Natural killer cell treated with Interleukin-12 subunit alpha and Interleukin-12 subunit beta and Interleukin-15 and Interleukin-18, amount 100 ng/mL, for 72 hours (primary cell): ENCODE measurements at places on chromosomes 7 and 10. TPM values are rescaled to one million over a fixed set of nuclear protein-coding genes. Genes with fewer than 3 reads are reported as not detected.

DNA sequence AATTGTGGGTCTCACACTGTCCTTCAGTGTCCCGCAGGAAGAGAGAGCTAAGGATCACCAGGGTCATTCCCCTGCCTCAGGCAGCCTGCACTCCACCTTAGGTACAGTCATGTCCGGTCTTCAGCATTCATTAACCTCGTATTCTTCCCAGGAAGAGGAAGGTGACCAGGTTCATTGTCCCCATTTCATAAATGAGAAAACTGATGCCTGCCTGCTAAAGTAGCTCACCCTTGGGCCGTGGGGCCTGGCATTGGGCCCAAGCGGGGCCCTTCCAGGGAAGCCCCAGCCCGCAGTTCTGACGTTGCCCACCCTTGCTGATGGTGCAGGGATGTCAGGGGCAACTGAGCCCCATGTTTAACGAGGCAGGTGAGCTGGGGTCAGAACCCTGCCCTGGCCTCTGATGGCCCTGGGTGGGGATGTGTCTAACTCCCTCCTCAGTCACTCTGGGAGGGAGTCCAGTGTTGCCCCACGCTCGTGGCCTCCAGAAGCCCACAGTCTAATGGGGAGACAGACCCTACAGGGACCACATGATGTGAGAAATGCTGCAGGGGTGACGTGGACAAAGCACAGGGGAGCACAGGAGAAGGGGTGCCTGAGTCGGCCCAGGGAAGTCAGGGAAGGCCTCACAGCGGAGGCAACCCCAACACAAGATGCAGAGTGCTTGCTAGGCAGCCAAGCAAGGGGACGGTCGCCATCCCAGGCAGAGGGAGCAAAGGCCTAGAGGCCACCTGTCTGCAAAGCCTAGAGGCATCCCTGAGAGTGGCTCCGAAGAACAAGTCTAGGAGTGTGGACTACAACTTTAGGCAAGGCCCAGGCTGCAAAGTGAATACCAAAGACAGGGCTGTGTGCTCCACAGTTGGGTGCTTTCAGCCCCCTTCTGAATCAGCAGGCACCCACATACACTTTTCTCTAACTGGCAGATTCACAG lies 25.1 kb downstream of the DDIT4 start:
- no peaks in the 10 kb centered on the region for H3K36me3 ChIP-seq
- no peak overlapping the region for H3K4me3 ChIP-seq
- H3K4me1 ChIP-seq = peaks cover 50% of the 10 kb centered on the region

GRCh38 chr10:4813496-4813895 lies 12.5 kb upstream of the AKR1E2 start:
- no peaks in the 10 kb centered on the region for H3K36me3 ChIP-seq
- no peak overlapping the region for H3K27ac ChIP-seq
- no peaks in the 10 kb centered on the region for H3K4me1 ChIP-seq
- H3K27me3 ChIP-seq = peaks cover 10% of the 10 kb centered on the region
- no peak overlapping the region for H3K4me3 ChIP-seq

DNA sequence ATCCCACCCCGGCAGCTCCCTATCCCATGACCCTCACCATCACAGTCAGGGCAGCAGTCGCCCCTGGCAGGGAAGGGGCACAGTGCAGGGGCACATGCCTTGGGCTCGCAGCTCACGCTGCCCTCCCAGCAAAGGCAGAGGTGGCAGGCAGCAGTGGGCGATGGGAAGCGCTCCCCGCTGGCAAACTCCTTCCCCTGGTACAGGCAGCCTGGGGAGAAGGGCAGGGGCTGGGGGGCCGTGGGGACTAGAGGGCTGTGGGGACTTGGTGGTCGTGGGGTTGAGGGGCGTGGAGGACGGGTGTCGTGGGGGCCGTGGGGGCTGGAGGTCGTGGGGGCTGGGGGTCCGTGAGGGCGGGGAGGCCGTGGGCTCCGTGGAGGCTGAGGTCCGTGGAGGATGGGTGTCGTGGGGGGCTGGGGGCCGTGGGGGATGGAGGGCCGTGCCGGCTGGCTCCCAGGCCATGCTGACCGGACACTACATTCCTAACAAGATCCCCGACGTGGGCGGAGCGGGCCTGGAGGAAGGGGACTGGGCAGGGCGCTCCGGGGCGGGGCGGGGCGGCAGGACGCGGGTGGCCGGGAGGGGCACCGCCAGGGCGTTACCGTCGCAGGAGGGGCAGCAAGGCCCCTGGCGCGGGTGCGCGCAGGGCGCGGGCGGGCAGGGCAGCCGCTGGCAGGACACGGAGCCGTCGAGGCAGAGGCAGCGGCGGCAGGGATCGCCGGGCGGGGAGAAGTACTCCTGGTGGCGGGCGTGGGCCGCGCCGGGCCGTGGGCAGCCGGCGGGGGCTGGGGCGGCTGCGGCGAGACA lies 20.0 kb downstream of the KCP start:
- peaks cover 11% of the 10 kb centered on the region for H3K27me3 ChIP-seq
- no peak overlapping the region for H3K27ac ChIP-seq
- no peaks in the 10 kb centered on the region for H3K4me1 ChIP-seq
- no peak overlapping the region for H3K4me3 ChIP-seq
- no peaks in the 10 kb centered on the region for H3K36me3 ChIP-seq
- no peak for DNase-seq

- peaks cover 6% of the 10 kb centered on the region for H3K4me1 ChIP-seq
- no peaks in the 10 kb centered on the region for H3K27me3 ChIP-seq
- H3K27ac ChIP-seq = peak overlapping the region; percentile 56
- H3K36me3 ChIP-seq = no peaks in the 10 kb centered on the region
These were observed 12.9 kb downstream of the BAG3 start for GRCh38 chr10:119663866-119664698.

DNA sequence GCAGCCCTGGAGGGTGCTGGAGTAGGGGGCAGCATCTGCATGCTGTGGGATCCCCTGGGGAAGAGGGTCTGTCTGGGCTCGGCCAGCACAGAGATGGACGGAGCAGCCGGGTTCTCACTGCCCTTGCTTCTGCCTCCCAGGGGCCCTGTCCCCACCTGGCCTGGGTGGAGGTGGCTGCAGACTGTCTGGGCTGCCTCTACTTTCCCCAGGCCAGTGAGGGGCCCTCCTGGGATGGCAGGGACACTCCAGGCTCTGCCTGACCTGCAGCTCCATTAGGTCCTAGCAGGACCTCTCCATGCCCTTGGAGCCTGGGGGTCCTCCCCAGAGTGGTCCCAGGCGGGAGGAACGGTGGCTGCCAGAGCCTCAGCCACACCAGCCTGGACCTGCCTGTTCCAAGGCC lies 63.7 kb downstream of the PWWP2B start:
- DNase-seq = no peak
- no peak overlapping the region for H3K4me3 ChIP-seq
- no peaks in the 10 kb centered on the region for H3K36me3 ChIP-seq
- H3K4me1 ChIP-seq = peaks cover 4% of the 10 kb centered on the region
- no peak overlapping the region for H3K27ac ChIP-seq
- H3K27me3 ChIP-seq = no peaks in the 10 kb centered on the region

DNA sequence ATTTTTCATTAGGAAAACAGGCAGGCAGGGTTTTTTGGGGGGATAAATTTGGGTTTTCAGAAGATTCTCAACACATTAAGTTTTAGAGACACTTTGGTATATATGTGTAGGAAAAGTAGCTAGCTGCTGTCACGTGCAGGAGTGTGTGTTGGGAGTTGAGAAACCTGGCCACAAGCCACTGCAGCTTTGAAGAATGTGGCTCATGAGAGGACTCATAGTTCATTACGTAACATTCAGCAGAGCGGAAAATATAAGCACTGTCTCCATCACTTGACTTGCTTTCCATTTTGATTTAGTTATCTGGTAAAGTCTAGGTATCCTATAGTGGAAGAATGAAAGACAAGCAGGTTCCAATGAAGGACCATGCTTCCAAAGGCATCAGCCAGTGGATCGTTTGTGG lies 31.2 kb downstream of the SMNDC1 start:
- H3K27me3 ChIP-seq = peaks cover 25% of the 10 kb centered on the region
- H3K4me1 ChIP-seq = peaks cover 18% of the 10 kb centered on the region
- peak; percentile 62 for DNase-seq
- H3K4me3 ChIP-seq = no peak overlapping the region
- no peaks in the 10 kb centered on the region for H3K36me3 ChIP-seq
- H3K27ac ChIP-seq = no peak overlapping the region

GRCh38 chr10:86354761-86355540 lies 11.6 kb downstream of the GRID1 start:
- no peak overlapping the region for H3K27ac ChIP-seq
- DNase-seq = no peak
- H3K4me3 ChIP-seq = no peak overlapping the region
- H3K4me1 ChIP-seq = peaks cover 8% of the 10 kb centered on the region

GRCh38 chr10:92822964-92823363 lies 25.4 kb upstream of the EXOC6 start:
- H3K36me3 ChIP-seq = no peaks in the 10 kb centered on the region
- peaks cover 13% of the 10 kb centered on the region for H3K4me1 ChIP-seq
- no peak overlapping the region for H3K4me3 ChIP-seq
- no peak for DNase-seq
- H3K27me3 ChIP-seq = peaks cover 6% of the 10 kb centered on the region

DNA sequence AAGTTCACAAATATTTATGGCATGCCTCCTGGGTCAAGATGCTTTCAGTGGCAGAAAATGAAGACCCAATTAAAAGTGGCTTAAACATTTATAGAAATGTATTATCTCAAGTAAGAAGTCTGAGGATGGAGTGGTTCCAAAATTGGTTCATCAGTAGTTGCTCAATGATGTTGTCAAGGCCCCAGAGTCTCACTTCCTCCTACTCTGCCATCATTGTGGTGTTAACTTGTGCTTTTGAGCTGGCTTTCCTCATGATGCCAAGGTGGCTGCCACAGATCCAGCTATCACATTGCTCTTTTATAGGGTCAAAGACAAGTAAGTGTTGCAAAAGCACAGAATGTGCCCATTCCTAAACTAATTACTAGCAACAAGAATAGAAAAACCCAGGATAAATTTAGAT lies 404.6 kb upstream of the NRP1 start:
- no peak for DNase-seq
- H3K4me3 ChIP-seq = no peak overlapping the region
- H3K36me3 ChIP-seq = no peaks in the 10 kb centered on the region
- H3K27me3 ChIP-seq = peaks cover 4% of the 10 kb centered on the region

- no peak overlapping the region for H3K27ac ChIP-seq
- H3K27me3 ChIP-seq = no peaks in the 10 kb centered on the region
- no peaks in the 10 kb centered on the region for H3K4me1 ChIP-seq
These were observed 14.7 kb upstream of the ZNF107 start for GRCh38 chr7:64651203-64651602.

DNA sequence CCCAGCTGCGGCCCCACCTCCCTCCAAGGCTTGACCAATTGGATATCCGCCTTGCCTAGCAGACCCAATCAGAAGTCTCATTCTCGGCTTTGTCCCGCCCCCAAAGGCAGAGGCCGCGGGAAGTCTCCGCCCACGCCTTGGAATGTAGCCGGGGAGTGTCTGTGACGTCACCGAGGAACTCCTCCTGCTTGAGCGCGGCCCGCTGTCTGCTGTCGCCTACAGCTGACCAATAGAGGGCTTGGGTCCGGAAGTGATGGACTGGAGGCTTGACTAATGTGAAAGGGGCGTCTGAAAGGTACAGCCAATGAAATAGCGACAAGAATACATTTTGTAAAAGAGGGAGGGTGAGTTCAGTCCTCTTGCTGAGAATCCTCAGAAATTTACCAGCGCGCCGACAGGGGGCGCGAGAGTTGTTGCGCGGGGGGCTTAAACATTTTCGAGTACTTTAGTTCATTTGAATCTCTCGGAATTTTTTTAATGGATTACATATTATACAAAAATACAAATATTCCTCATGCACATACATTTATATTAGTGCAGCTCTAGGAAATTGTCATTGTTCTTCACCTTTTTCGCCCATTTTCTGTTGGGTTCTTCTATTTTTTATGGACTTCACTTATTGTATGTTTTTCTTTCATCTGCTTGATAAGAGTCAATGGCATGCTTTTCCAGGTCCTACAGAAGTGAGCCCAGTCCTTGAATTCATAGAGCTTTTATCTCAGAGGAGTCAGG lies 376 bp upstream of the CREB3L2 start:
- H3K4me1 ChIP-seq = peaks cover 32% of the 10 kb centered on the region
- peak; percentile 99 for DNase-seq
- no peaks in the 10 kb centered on the region for H3K27me3 ChIP-seq
- H3K4me3 ChIP-seq = peak overlapping the region; percentile 96

GRCh38 chr7:150962553-150963399 lies 15.3 kb downstream of the KCNH2 start:
- no peak overlapping the region for H3K4me3 ChIP-seq
- no peak for DNase-seq
- H3K36me3 ChIP-seq = no peaks in the 10 kb centered on the region
- H3K4me1 ChIP-seq = no peaks in the 10 kb centered on the region

- no peaks in the 10 kb centered on the region for H3K27me3 ChIP-seq
- no peak overlapping the region for H3K4me3 ChIP-seq
- H3K4me1 ChIP-seq = no peaks in the 10 kb centered on the region
These were observed 13.7 kb upstream of the ZNF786 start for GRCh38 chr7:149104214-149104613.

DNA sequence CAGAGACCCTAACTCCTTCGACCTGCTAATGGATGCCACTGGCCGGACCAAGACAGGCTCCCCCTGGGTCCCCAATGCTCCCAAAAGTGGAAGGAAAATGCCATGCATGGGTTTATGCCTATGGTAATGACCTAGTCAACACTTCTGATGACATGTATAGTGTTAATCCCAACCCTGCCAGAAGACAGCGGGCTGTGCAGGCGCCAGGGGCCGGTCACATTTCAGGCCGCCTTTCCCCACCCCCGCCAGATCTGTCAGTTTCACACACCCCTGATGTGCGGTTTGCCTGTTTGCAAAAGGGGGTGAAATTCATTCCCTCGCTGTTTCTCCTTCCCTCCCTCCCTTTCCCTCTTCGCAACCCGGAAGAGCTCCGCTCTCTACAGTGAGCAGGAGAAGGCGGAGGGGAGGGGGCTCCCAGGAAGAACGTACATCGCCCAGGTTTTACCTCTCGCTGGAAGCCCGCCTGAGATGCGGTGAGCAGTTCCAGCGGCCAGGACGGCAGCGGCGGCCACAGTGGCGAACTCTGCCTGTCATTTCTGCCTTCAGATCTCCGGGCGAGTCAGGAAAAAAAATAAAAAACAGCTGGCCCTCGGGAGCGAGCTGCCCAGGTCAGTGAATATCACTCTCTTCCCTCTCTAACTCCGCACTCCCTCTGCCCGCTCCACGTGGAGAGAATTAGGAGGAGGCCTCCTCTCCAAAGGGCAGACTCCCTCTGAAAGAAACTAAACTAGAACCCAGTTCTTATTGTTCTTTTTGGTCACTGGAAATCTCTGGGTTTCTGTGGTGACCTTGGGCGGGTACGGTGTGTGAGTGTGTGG lies 9.4 kb upstream of the GATA3 start:
- H3K27ac ChIP-seq = no peak overlapping the region
- DNase-seq = no peak
- H3K4me3 ChIP-seq = peak overlapping the region; percentile 59
- H3K4me1 ChIP-seq = peaks cover 43% of the 10 kb centered on the region

The BBS9 gene
- 17.8 TPM for total RNA-seq

The ACSM6 gene
- total RNA-seq = not detected

The AGR2 gene
- not detected for total RNA-seq

The CCDC3 gene
- total RNA-seq = 0.45 TPM

The ADAM12 gene
- total RNA-seq = 0.06 TPM

The COL1A2 gene
- not detected for total RNA-seq

The LAMB1 gene
- not detected for total RNA-seq

The EBF3 gene
- not detected for total RNA-seq

The PTPRN2 gene
- total RNA-seq = 0.17 TPM

The EN2 gene
- not detected for total RNA-seq

The EXOC6 gene
- 9.7 TPM for total RNA-seq
